ENCODE measurements at places on chromosomes 7 and 10.

GRCh38 chr10:132390170-132390920, 6.7 kb upstream of the PWWP2B start:
- peak; percentile 65 for DNase-seq

DNA sequence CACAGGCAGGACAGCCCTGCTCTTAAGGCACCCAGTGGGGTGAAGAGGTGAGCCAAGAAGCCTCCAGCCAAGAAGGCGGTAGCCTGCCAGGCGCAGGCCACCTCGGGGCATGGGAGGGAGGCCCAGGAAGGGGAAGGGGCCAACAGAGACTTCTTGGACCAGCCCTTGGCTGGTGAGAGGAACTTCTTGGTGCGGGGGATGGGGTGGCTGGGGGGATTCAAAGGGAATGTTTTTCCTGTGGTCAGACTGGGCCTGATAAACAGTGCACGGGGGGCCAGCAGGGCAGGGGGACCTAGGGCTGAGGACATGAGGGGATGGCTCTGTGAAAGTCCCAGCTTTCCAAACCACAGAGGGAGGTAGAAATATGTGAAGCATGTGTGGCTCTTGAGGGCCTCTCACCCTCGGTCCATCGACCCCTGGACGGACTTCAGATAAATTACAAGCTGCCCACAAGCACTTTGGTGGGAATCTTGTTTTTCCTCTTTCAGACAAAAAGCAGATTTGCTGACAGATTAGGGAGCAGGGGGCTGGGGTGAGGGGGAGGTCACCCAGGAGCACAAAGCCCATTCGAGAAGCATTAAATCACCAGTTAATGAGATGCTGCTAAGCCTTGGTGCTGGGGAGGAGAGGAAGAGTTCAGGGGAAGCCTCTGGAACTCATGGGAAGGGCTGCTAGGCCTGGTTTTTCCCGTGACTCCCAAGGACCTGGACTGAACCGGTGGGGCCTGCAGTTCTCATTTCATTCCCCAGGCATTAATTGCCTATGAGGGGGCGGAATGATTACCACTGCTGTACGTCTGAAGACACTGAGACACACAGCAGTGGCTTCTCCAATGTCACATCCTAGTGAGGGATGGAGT, 11.3 kb downstream of the CRYGN start:
- peak; percentile 78 for DNase-seq

DNA sequence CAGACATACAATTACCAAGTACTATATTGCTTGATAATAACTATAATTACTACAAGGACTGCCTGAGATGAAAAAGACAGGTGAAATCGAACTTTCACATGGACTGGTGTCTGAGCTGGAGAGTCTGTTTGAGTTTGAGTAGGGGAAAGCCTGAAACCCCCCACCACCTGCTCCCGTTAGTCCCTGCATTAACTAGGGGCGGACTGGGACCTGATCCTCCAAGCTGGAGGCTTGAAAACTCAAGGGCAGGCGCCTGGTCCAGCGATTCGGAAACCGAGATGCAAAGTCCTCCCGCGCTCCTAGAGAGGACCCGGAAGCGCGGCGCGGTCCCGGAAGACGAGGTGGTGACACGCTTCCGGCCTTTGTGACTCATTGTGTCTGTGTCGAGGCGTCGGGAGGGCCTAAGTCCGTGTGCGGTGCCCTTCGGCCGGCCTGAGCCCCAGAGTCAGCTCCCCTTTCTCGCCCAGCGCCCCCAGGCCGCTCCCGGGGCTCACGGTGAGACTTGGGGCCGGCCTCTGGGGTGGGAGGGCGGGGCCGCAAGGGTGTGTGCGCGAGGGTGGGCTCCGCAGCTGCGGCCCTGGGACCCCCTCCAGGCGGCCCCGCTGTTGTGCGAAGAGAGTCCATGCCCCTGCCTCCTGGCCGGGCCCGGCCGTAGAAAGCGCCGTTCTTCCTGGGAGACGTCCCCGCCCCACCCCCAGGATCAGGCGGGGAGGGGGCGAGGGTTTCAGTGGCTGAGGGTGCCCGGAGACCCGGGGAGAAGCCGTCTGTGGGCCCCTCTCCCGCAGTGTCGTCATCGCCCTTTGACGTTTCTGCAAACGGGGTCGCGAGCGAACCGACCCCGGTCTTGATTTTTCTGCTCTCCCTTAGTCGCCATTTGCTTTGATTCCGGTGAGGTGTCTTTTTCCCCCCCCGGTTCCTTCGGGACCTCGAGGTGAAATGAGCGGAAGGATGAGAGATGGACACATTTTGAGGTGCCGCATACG, at the start of gene ZKSCAN1:
TSS of gene ZKSCAN1 (plus strand) at position 365 of the 983 bp plus-strand sequence. CDS start 7,911 bp downstream, outside the sequence.
- DNase-seq = peak; percentile 94

GRCh38 chr7:120817851-120818250, 40.1 kb downstream of the TSPAN12 start:
- DNase-seq = no peak

DNA sequence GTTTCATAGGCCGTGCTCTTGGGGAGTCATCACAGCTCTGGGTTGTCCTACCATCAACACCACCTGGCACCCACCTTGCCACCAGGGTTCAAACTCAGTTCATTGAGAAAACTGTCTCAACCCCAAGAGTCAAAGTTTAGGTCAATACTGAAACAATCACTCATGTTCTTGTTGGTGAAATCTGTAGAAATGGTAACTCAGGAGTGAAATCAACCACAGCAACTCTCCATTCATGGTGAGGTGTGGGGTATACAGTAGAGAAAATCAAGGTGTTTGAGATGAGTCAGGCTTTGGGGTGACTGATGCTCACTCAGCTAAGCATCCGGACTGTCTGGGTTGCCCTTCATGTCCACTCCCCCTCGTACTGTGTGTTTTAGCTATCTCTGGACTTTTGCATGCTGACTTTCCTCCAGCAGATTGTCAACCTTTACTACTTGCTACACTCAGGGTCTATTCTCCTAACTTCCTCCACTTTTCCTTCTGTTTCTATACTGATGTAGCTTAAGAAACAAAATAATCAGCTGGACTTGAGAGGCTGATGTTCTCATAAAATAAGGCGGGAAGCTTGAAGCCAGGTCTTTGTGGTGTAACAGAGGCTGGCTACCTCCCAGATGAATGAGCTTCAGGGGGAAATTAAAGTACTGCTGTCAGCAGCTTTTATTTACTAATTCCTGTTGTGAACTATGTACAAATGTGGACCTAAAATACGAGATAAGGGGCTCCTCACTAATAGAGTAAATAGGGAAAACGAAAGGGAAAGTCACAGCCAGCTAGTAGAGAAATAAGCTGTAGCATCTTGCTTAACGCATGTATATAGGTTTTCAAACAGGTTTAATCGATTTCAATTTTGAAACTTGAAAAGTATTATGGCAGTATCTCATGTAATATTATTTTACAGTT, 173.6 kb upstream of the AKR1E2 start:
- DNase-seq = no peak

- DNase-seq = no peak
Measured at GRCh38 chr10:45532480-45532879, 140.1 kb downstream of the ZFAND4 start.

DNA sequence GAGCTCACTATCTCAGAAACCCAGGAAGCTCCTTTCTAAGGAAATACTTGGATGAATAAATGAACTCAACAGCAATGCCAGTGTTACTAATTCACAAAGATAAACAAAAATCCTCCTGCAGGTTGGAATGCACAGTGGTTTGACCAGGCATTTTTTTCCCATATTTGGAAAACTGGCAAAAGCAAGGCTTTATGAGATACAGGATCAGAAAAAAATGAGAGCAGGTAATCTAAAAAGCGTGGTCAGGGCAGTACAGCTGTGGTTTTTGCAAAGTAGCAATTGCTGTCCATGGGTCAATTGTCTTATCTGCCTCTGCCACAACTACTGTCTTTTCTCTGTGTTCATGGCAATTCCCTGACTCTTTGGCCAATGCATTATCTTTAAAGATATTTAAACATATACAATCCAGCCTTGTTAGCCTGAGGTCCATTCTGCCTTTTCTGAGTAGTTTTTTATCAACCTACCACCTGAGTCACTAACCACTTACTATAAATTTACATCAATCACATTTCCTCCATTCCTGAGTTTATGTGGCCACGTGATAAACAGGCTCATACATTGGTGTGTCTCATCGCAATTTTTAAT, 564.5 kb upstream of the IGFBP3 start:
- DNase-seq = peak; percentile 83

DNA sequence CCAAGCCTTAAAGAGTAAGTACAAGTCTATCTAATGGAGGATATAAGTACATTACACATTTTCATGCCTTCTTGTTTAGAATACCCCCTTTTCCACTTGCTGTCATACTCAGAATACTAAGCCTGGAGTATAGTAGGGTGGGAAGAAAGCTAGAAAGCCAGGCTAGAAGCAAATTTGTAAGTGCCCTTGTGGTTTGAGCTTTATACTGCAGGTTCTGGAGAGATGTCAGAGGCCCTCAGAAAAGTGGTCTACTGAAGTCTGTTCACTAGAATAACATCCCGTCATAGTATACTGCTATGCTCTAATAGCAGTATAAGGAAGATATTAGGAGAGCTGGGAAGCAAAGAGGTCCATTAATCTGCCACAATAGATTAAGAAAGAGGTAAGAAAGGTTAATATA, 62.7 kb downstream of the HPSE2 start:
- DNase-seq = no peak

- DNase-seq = peak; percentile 1
Measured at GRCh38 chr7:124263232-124263827, 230.5 kb upstream of the TMEM229A start.

DNA sequence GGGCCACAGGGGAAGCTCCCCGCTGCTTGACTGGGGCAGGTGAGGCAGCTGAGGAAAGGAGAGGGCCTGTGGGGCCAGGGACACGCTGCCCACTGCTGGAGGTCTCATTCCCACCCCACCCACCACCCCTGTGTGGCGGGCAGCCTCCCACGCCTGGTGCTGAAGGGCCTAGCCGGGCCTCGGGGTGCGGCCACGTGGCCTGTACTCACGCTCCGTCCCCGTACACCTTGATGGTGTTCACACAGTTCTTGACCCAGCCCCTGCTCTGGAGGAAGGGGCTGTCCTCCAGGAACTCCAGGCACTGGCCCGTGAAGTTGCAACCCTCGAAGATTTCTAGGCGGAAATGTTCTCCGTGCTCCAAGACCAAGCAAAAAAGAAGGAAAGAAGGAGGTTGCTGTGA, 4.0 kb downstream of the CRYGN start:
- DNase-seq = no peak

GRCh38 chr7:21915140-21915539, 30.6 kb downstream of the CDCA7L start:
- DNase-seq = no peak

DNA sequence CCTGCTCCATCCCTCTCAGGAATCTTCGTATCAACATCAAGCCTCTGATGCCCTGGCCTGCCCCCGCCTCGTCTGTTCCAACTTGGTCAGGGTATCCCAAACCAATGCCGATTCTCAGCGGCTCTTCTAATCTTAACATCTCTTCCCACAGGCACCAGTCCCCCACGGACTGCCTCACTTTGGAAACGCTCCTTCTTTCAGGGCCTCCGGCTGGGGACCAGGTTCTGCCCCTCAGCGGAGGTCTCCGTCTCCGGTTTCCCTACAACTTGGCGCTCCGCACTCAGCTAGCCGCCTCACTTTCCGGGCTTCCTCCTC, 488 bp downstream of the ABCF2 start:
- no peak for DNase-seq

DNA sequence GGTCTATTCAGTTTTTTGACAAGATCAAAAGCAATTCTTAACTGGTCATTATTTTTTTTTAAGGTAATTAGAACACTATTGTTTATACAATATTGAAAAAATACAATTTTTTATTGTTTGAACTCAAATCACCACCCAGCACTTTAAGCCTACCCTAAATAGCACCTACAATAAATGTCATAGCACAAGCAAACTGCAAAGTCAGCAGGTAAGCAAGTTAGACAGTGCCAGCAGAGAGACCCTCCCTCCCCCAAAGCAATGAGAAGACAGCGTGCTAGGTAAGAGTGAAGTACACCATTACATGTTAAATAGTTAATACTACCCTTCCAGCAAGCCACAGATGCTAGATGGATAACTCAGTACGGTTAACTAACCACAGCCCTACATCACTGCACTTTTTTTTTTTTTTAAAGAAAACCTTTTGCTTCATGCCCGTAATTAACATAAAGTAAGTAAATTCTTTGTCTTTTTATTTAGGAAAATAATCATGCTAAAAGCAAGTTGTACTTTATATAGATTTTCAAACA, 120.0 kb downstream of the UBE2H start:
- DNase-seq = no peak

GRCh38 chr7:80611779-80612178, 26.7 kb upstream of the CD36 start:
- peak; percentile 68 for DNase-seq

- DNase-seq = peak; percentile 79
Measured at GRCh38 chr10:44069573-44069972, 315.3 kb downstream of the CXCL12 start.

GRCh38 chr7:70384024-70384423, 747.9 kb upstream of the GALNT17 start:
- no peak for DNase-seq

- peak; percentile 31 for DNase-seq
Measured at GRCh38 chr10:113454341-113455061, 98.4 kb upstream of the HABP2 start.

- DNase-seq = peak; percentile 51
Measured at GRCh38 chr7:55050281-55050680, 31.5 kb downstream of the EGFR start.

DNA sequence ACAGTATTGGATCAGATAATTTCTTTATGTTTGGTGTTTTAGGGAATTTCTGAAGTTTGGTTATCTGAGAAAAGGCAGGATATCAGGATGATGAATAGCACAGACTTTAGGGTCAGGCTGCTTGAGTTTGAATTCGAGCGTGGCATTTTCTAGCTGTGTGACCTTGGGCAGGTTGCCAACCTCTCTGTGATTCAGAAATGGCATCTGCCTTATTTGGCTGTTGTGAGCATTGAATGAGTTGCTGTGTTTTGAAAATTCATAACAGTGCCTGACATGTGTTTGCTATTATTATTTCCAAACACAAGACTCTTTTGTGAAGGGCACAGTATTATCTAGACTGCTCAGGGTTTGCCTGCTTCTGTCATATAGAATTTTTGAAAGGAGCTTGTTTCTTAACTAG, 66.9 kb downstream of the NXPH1 start:
- no peak for DNase-seq

All from fibroblast of the aortic adventitia (primary cell).